ENCODE measurements at places on chromosomes 4 and X.

GRCh38 chr4:143355540-143356217, 19.0 kb downstream of the GAB1 start:
- peaks cover 71% of the 10 kb centered on the region for H3K4me1 ChIP-seq
- H3K4me3 ChIP-seq: no peak overlapping the region
- peak overlapping the region; percentile 32 for H3K27ac ChIP-seq
- H3K27me3 ChIP-seq: no peaks in the 10 kb centered on the region
- no peaks in the 10 kb centered on the region for H3K36me3 ChIP-seq

DNA sequence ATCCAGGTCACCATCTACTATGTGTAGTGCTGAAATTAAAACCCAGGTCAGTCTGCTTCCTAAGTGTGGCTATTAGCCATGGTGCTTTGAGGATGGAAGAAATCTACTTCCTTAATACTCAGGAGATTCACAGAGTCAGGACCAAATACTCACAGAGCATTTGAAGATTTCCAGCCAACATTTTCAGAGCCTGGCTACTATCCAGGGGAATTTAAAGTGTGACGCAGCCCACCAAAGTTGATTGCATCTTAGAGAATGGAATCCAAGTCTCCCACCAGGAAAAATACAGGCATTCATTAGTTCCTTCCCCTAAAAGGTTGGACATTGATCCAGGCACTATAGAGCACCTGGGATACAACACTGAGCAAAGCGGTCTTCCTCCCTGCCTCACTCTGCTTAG, 83.8 kb downstream of the HS3ST1 start:
- H3K27ac ChIP-seq: no peak overlapping the region
- no peak overlapping the region for H3K4me3 ChIP-seq
- H3K4me1 ChIP-seq: no peaks in the 10 kb centered on the region
- no peak for DNase-seq

- no peak for DNase-seq
- H3K27me3 ChIP-seq: no peaks in the 10 kb centered on the region
- H3K4me1 ChIP-seq: no peaks in the 10 kb centered on the region
- H3K36me3 ChIP-seq: no peaks in the 10 kb centered on the region
- H3K4me3 ChIP-seq: no peak overlapping the region
Observed at GRCh38 chr4:36614011-36614410, 332.6 kb downstream of the DTHD1 start.

DNA sequence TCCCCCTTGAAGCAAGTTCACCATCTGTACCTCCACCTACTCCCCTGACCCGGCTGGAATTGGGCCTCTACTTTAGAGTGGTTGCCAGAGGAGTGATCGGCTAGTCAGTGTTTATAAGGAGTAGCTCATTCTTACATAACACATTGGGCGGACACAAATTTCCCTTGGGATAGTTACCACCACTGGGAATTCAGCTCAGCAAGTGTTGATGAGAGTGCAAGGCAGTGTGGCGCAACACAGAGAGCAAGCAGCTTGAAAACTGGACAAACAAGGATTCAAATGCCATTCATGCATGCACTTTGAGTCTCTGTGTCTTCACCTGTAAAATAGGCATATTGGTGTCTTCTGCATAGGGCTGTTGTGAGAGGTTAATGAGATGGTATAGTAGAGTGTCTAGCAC, 92.7 kb downstream of the STK32B start:
- no peaks in the 10 kb centered on the region for H3K36me3 ChIP-seq
- no peak overlapping the region for H3K27ac ChIP-seq
- H3K4me3 ChIP-seq: no peak overlapping the region
- DNase-seq: no peak

- H3K27me3 ChIP-seq: no peaks in the 10 kb centered on the region
- H3K27ac ChIP-seq: no peak overlapping the region
- no peak overlapping the region for H3K4me3 ChIP-seq
- no peaks in the 10 kb centered on the region for H3K4me1 ChIP-seq
- no peaks in the 10 kb centered on the region for H3K36me3 ChIP-seq
- DNase-seq: no peak
Observed at GRCh38 chrX:112218388-112218787, 135.8 kb upstream of the TRPC5 start.

GRCh38 chr4:77910676-77911075, 48.0 kb downstream of the MRPL1 start:
- H3K36me3 ChIP-seq: peaks cover 26% of the 10 kb centered on the region
- H3K27me3 ChIP-seq: no peaks in the 10 kb centered on the region
- H3K4me3 ChIP-seq: no peak overlapping the region
- H3K27ac ChIP-seq: no peak overlapping the region
- no peaks in the 10 kb centered on the region for H3K4me1 ChIP-seq
- no peak for DNase-seq

- no peaks in the 10 kb centered on the region for H3K36me3 ChIP-seq
- DNase-seq: no peak
- no peaks in the 10 kb centered on the region for H3K4me1 ChIP-seq
- peaks cover 68% of the 10 kb centered on the region for H3K27me3 ChIP-seq
- H3K4me3 ChIP-seq: no peak overlapping the region
Observed at GRCh38 chr4:16896881-16897750, 1.3 kb downstream of the LDB2 start.

DNA sequence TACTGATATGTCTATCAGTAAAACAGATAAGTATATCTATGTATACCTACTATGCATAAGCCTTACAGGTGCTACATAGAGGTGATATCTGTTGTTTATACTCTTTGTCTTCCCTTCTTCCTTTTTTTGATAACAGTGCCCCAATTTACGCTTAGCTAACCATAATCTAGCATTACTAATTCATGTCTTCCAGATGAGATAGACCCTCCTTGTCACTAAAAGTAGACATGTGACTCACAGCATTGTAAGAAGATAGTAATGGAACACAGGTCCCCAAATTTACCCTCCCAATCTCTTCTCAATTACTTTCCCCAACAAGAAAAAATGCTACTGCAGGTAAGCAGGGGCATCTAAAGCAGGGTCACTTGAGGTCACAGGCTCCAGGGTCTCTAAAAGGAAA, 7.9 kb upstream of the NFKB1 start:
- no peak overlapping the region for H3K27ac ChIP-seq
- H3K36me3 ChIP-seq: no peaks in the 10 kb centered on the region

- H3K27ac ChIP-seq: no peak overlapping the region
- no peak for DNase-seq
- H3K27me3 ChIP-seq: no peaks in the 10 kb centered on the region
- no peak overlapping the region for H3K4me3 ChIP-seq
- H3K36me3 ChIP-seq: no peaks in the 10 kb centered on the region
Observed at GRCh38 chr4:11042760-11043159, 358.2 kb upstream of the CLNK start.

- H3K36me3 ChIP-seq: no peaks in the 10 kb centered on the region
- no peaks in the 10 kb centered on the region for H3K4me1 ChIP-seq
- H3K27ac ChIP-seq: no peak overlapping the region
- no peak overlapping the region for H3K4me3 ChIP-seq
- H3K27me3 ChIP-seq: no peaks in the 10 kb centered on the region
- no peak for DNase-seq
Observed at GRCh38 chr4:93529692-93530372, 298.7 kb upstream of the ATOH1 start.

- H3K36me3 ChIP-seq: no peaks in the 10 kb centered on the region
- no peak for DNase-seq
- H3K4me1 ChIP-seq: no peaks in the 10 kb centered on the region
- no peak overlapping the region for H3K4me3 ChIP-seq
- no peaks in the 10 kb centered on the region for H3K27me3 ChIP-seq
- no peak overlapping the region for H3K27ac ChIP-seq
Observed at GRCh38 chrX:148610328-148610698, 109.9 kb downstream of the AFF2 start.

DNA sequence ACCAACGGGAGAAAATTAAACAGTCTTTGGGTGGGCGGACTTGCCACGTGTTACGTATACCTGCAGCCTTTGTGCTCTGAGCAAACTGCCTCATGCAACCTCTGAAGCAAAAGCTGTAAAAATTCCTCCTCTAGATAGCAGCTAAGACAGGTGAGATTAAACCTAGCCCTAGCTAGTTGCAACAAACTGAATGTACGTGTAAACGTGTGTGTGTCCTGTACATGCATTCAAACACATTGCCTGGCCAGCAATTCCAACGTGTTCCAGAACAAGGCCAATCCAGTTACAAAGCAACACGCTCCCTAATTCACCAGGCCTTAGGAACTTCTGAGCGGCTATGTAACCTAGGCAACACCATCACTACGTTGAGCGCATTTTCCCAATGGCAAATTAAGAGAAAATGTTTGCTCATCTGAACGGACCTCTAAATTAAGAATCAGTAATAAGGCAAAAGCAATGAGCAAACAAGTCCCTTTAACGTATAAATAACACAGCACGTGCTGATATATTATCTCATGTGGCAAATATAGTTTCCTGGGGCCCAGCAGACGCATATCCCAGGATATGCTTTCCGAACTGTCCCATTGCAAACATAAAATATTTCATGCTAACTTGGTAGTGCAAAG, 792 bp downstream of the PPID start:
- 0 out of 2 replicates have a peak, but pooled peaks cover 6% of the 10 kb centered on the region for H3K4me1 ChIP-seq
- peak overlapping the region; percentile 58 for H3K27ac ChIP-seq
- peaks cover 22% of the 10 kb centered on the region for H3K36me3 ChIP-seq
- H3K4me3 ChIP-seq: peak overlapping the region; percentile 92
- H3K27me3 ChIP-seq: no peaks in the 10 kb centered on the region

- H3K27ac ChIP-seq: no peak overlapping the region
- no peaks in the 10 kb centered on the region for H3K4me1 ChIP-seq
- no peaks in the 10 kb centered on the region for H3K27me3 ChIP-seq
- no peak for DNase-seq
Observed at GRCh38 chr4:23388699-23389395, 501.0 kb downstream of the PPARGC1A start.

DNA sequence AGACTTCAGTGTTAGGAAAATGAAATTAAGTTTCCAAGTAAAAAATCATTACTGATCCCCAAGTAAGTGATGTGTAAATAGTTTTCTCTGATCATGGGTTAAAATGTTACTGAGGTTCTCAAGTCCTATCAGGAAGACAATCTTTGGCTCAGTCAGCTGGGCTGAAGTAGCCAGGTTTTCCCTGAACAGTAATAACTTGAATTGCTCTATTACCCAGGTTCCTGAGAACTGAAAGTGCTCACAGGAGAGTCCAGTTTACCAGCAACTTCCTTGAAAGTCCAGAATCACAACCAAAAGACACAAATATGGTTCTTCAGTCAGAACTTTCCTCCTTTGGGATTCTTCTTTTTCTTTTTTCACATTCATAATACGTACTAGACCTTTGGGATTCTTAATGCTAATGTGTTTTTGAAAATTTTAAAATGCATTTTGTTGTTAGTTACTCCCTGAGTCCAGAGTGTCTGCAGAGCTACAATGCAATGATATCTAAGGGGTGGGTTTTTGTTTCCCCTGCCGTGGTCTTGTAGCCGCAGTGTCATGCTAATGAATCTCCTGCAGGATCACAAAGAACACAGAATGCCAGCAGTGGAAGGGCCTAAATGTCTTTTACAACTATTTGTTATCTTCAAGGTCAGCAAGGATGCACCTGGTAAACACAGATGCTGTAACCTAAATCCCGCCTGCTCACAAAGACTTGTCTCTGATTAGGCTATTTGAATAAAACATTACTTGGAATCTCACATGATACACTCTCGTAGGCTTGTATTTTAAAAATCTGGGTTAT, 439.8 kb upstream of the NR3C2 start:
- no peak overlapping the region for H3K27ac ChIP-seq
- no peak for DNase-seq
- H3K4me1 ChIP-seq: no peaks in the 10 kb centered on the region
- no peak overlapping the region for H3K4me3 ChIP-seq

GRCh38 chr4:98996056-98996764, 689 bp downstream of the METAP1 start:
- no peaks in the 10 kb centered on the region for H3K27me3 ChIP-seq
- H3K27ac ChIP-seq: peak overlapping the region; percentile 56
- peak overlapping the region; percentile 94 for H3K4me3 ChIP-seq
- H3K4me1 ChIP-seq: peaks cover 20% of the 10 kb centered on the region

DNA sequence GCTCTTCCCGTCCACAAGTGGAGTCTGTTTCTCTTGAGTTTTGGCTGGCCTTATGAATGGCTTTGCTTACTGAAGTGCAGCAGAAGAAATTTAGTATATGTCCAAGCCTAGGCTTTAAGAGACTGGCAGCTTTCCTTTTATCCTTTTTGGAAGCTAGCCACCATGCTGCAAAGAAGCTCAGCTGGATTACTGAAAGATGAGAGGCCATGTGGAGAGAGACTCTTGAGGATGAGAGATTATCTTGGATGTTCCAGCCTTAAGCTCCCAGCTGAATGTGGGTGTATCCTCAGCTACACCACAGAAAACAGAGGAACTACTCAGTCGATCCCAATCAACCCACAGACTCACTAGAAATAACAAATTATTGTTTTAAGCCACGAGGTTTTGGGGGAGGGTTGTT, 12.5 kb downstream of the CCNG2 start:
- peaks cover 8% of the 10 kb centered on the region for H3K36me3 ChIP-seq
- H3K4me1 ChIP-seq: peaks cover 12% of the 10 kb centered on the region
- DNase-seq: no peak

- H3K27ac ChIP-seq: no peak overlapping the region
- no peaks in the 10 kb centered on the region for H3K36me3 ChIP-seq
- no peak overlapping the region for H3K4me3 ChIP-seq
- H3K27me3 ChIP-seq: no peaks in the 10 kb centered on the region
Observed at GRCh38 chr4:91830681-91831395, 472.9 kb upstream of the GRID2 start.

GRCh38 chr4:107906458-107907100, 24.8 kb upstream of the CYP2U1 start:
- no peak overlapping the region for H3K4me3 ChIP-seq
- no peaks in the 10 kb centered on the region for H3K4me1 ChIP-seq
- DNase-seq: no peak
- H3K27ac ChIP-seq: no peak overlapping the region
- no peaks in the 10 kb centered on the region for H3K27me3 ChIP-seq
- H3K36me3 ChIP-seq: peaks cover 2% of the 10 kb centered on the region

- no peaks in the 10 kb centered on the region for H3K27me3 ChIP-seq
- H3K4me3 ChIP-seq: no peak overlapping the region
- H3K27ac ChIP-seq: no peak overlapping the region
- DNase-seq: no peak
- H3K4me1 ChIP-seq: no peaks in the 10 kb centered on the region
Observed at GRCh38 chrX:25869761-25870160, 268.4 kb upstream of the MAGEB18 start.

DNA sequence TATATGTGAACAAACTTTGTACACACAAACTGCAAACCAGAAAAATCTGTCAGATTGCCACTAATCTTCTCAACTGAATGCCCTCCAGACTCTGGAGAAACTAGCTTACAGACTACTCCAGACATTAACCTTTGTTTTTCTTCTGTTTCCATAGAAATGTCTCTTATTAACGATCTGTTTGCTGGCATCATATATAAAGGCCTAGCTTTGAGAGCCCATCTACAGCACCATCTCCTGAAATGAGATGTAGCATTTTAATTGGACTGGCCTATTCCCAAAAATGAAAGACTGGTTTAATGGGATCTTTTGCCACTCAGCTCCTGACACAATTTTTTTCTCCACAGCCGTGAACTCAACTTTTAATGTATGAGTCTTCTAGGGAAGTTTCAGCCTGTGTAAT, 266.0 kb upstream of the IL1RAPL1 start:
- H3K27ac ChIP-seq: no peak overlapping the region
- no peaks in the 10 kb centered on the region for H3K36me3 ChIP-seq
- no peak overlapping the region for H3K4me3 ChIP-seq
- DNase-seq: no peak
- H3K27me3 ChIP-seq: no peaks in the 10 kb centered on the region

All from PC-3 (cell line).